ENCODE measurements at places on chromosomes 2 and 18. TPM values are rescaled to one million over a fixed set of nuclear protein-coding genes. Genes with fewer than 3 reads are reported as not detected.
A peak's percentile ranks its signal among the peaks of the same experiment; 100 is the strongest.

The SETBP1 gene
- total RNA-seq = 44.5 TPM

The CHRNG gene
- total RNA-seq = not detected

The SERPINB10 gene
- not detected for total RNA-seq

The KCTD1 gene
- total RNA-seq = 34.1 TPM

The NDC80 gene
- 1.3 TPM for total RNA-seq

The SMCHD1 gene
- 93.2 TPM for total RNA-seq

The HEATR5B gene
- total RNA-seq = 25.7 TPM

The CRYBA2 gene
- not detected for total RNA-seq

The DUSP11 gene
- 23.1 TPM for total RNA-seq

- no peak for DNase-seq
Measured at GRCh38 chr2:69743847-69744264, 1.9 kb downstream of the ANXA4 start.

GRCh38 chr18:57780318-57780705 is 22.8 kb downstream of the ATP8B1 start:
- DNase-seq = no peak

- no peak for DNase-seq
Measured at GRCh38 chr18:28201056-28201455, 24.1 kb upstream of the CDH2 start.

DNA sequence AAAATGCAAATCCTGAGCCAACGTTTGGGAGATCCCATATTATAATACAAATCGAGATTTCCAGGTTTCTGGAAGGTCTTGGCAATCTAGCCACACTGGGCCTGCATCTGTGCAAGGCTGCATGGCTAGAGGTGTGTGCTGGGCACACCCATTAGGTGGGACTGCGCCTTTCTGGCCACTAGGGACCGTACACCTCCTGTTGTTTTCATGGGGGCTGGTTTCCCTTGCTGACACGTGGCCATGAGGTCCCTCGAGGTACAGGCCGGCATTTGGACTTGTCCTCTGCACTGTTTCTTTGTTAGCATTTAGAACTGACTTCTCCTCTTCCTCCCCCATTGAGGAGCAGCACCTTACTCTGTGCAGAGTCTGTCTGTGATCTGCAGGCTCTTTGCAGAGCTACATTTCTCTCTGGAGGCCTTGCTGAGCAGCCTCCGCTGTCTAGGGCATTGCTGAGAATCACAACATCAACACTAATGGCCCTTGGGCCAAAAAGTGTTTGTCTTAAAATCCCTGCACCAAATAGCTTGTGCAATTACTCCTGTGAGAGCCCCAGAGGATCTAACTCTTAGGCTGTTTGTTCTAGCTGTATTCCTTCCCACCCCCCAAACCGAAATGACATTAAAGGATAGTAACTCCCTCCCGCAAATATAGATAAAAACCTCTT is 131.2 kb downstream of the NEDD4L start:
- DNase-seq = no peak

- no peak for DNase-seq
Measured at GRCh38 chr2:34849827-34850226, 1250.7 kb upstream of the FAM98A start.

DNA sequence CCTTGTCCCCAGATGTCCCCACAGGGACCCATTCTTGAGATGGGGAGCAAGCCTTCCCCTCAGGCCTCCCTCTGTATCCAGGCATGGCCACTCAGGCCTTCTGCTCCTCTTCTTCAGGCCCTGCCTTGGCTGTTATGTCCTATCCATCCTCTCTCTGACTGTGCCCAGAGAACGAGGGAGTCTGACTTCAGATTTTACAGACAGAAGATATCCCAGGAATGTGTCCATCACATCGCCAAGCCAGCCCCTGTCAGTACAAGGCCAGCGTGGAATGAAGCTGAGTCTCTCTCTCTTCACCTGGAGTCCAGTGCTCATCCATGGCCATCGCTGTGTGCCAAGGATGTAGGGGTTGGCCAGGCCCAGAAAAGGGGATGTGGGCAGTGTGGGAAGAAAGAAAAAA is 57.6 kb downstream of the SDC1 start:
- DNase-seq = peak; percentile 21

DNA sequence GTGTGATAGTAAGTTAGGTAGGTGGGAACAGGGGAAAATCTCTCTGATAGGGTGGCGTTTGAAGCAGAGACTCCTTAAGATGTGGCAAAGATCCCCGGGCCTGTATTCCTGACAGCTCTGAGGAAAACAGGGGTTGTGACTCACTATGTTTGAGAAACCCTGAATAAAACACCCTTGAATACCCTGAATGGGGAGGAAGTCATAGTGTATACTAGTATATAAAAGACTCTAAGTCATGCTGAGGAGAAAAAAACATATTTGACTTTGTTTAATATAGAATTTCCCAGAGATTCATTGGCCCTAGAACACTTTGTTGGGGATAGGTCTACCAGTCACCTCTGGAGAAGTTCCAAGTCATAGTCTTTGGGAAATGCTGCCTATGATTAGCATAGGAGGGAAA is 590.9 kb downstream of the IRS1 start:
- no peak for DNase-seq

DNA sequence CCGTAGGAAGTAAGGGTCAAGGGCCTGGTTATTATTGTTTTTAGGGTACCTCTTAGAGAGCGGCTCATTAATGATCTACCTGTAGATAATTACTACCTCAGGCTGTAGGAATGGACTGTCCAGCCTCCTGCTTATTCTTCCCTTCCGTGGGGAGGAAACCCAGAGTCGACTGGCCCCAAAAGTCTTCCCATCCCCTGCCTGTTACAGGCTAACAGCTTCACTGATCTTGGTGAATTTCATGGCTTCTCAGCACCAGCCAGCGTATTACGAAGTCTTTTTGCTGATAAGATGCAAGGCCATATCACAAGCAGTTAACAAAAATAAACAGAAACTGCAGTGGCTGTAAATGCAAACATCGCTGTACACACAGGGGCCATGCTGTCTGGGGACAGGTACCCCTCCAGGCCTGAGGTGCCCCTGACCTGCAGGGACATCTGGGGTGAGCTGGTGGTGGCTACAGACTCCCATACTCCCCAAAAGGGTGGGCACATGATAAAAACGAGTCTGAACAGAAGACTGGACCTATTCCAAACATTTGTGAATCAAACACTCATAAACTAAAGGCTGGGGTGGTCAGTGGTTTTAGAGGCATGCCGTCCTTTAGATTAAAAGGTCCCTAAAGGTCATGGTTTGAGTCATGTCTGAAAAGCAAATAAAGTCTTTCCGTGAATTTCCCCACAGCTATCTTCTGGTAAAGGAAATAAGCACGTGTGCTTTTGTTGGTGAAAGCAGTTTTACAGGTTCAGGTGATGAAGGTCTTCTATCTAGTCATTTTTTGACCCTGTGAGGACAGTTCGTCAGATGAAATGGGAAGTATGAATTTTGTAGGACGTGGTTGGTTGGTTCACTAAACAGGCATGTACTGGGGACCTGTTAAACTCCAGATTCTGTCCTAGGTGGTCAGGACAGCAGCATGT is 36.7 kb downstream of the TTC39C start:
- DNase-seq = no peak

- no peak for DNase-seq
Measured at GRCh38 chr2:186629250-186629996, 39.6 kb downstream of the ITGAV start.

- no peak for DNase-seq
Measured at GRCh38 chr2:7281231-7282201, 364.3 kb downstream of the RNF144A start.

GRCh38 chr18:74446178-74446577 is 10.9 kb downstream of the DIPK1C start:
- DNase-seq = no peak

DNA sequence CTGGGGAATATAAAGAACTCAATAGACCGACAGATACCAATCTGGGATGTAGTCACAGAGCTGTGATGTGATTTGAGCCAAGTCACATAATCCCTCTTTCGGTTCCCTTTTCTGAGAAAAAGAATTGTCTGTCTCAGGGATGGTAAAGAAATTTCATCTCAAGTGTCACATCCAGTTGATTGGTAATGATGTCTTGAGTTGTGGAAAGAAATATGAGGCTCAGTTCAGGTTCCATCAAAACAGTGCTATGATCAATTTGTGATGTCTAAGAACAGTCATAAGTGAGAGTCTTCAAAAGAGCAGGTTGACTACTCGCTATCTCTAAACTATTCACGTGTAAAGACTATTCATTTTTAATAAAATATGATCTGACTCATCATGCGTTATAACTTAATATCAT is 223.3 kb downstream of the METTL4 start:
- no peak for DNase-seq

DNA sequence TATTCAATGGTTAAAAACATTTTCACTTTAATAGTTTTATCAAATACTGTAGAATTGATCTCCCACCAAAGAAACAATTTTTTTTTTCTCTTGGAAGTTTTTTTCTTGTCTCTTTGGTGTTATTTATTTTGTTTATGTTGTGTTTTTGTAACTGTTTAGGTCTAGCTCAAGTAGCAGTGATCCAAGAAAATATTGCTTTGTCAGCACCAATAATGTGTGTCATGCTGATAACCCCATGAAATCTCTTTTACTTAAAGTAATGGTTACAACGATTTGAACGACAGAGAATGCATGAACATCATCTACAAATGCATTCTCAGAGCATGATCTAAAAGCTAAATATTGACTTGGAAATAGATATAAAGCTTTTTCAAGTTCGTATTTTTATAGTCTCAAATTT is 122.9 kb downstream of the DOK6 start:
- DNase-seq = no peak

DNA sequence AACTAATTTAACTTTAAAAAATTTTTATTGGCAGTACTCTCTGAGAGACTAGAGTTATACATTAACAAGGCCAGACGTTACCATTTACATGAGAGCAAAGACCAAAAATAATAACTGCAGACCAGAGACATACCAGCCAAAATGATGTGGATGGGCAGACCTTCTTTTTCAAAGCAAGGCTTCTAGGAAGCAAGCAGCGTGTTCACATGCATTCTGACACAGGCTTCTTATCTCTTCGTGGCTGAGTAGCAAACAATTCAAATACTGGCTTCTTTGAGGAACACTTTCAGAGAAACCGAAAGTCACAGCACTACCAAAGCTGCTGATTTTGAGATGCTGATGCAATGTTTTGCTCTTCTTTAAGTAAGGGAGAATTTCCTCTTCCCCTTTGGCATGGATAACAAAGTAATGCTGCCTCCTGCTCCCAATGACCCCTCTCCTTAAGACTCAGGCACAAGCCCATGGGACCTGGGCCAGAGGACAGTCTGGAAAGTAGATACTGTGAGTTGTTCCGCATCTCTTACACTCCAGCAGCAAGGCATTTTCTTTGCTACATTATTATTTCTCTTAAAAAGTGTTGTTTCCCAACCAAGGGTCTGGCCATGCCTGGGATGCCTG is 181.9 kb downstream of the MREG start:
- no peak for DNase-seq

All from sciatic nerve (tissue), 2 donors.